ENCODE measurements at places on chromosomes 3 and 15.
A peak's percentile ranks its signal among the peaks of the same experiment; 100 is the strongest.

DNA sequence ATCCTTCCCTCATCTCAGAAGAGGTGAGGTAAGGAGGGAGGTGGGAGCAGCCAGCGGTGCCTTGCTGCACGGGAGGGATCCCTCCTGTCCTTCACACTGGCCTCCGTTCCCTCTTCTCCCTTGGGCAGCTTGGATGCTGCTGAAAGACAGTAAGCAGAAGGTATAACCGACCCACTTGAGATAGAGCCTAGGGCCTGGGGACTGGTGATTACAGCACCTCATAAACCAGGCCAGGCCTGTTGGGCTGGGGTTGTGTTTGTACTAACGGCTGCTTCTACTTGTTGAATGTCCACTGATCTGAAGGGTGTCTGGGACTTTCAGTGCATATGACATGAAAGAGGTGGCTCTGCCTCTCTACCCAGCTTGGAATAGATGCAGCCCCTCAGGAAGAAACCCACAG lies 25.0 kb downstream of the SEMA6D start:
- no peak for DNase-seq

GRCh38 chr3:45551214-45552010 lies 43.1 kb upstream of the LIMD1 start:
- no peak for DNase-seq

DNA sequence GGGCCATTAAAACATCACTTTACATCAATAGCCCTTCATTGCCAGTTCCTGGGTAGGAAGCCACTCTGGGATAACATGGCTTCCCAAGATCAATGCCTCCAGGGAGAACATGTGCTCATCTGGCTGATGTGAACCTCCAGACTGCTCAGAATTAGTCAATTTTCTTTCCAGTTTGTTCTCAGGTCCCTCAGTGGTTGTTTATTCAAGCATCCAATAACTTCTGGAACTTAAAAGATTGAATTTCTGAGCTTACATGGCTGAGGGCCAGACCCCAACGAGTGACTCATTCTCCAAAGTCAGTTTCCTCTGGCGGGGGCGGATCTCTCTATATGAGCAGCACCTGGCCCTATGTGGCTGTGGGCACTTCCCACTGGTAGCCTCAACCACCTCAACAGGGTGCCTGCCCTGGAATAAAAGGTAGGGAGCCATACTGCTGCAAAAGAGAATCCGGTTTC lies 34.0 kb downstream of the LYZL4 start:
- no peak for DNase-seq

DNA sequence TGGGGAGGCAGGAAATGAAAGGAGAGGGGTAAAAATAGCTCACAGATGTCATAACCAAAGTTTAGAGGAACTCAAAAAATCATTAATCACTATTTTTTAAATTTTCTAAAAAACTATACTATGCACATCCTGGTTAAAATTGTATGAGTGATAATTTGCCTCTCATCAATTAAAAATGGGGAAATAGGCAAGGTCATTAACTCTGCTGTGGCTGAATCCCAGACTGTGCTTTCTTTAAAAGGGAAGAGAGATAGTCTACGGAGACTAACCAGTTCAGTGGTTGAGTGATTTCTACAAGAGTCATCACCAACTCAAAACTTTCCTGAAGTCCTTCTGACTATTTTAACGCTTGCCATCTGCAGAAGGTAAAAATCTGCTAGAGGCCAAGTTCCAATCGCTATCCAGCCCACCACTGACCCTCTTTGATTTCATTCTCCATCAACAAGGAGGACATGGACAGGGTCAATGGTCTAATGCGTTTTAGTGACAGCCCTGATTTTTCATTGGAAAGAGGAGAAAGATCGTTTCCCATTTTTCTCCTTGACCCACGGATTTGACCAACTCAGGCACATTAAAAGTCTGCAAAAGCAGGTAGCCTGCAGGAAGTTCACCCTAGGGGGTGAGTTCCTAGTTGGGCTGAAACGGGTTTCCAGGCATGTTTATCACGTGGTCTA lies 850 bp downstream of the SUCLG2 start:
- DNase-seq, result no peak

- DNase-seq, result no peak
Observed at GRCh38 chr3:195005759-195006510, 265.0 kb downstream of the XXYLT1 start.

DNA sequence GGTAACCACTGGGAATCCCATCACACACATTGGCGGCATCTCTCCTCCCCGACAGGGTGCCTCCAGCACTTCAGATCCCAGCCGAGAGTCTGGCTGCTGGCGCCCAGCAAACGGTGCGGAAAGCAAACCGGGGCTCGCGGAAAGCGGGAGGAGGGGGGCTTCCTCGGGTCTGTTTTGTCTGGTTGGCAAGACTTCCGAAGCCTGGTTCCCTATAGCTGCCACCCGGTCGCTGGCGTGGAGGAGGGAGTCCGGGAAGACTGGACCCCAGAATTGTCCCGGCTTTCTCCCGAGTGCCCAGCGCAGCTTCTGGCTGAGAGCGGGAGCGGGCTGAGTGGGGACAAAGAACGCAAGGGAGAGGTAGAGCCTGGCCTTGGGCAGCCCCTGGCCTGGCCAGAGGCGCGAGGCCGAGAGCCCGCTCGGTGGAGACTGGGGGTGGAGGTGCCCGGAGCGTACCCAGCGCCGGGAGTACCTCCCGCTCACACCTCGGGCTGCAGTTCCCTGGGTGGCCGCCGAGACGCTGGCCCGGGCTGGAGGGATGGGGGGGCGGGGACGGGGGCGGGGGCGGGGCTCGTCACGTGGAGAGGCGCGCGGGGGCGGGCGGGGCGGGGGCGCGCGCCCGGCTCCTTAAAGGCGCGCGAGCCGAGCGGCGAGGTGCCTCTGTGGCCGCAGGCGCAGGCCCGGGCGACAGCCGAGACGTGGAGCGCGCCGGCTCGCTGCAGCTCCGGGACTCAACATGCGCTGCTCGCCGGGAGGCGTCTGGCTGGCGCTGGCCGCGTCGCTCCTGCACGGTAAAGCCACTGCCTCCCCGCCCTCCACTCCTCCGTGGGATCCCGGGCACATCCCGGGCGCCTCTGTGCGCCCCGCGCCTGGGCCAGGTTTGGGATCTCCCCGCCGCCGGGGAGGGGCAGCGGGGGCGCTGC lies at the start of gene CHRNA7:
TSS of gene CHRNA7 (plus strand) at position 654 of the 920 bp plus-strand sequence. CDS start at position 734, 80 bp downstream.
- peak; percentile 63 for DNase-seq

GRCh38 chr15:68201153-68201878 lies 3.8 kb downstream of the CALML4 start:
- no peak for DNase-seq

All from Ammon's horn (tissue), 1 donor.